ENCODE measurements at places on chromosomes 1 and 21. TPM values are rescaled to one million over a fixed set of nuclear protein-coding genes. Genes with fewer than 3 reads are reported as not detected.

Gene PLEKHM2
- total RNA-seq = 94.6 TPM

Gene CFHR4
- total RNA-seq = not detected

Gene AMY1B
- not detected for total RNA-seq

Gene TSPAN1
- total RNA-seq = 0.26 TPM

Gene ITSN1
- total RNA-seq = 25.4 TPM

Gene OR2T2
- not detected for total RNA-seq

Gene HORMAD1
- under 0.01 TPM for total RNA-seq

Gene SETDB1
- 30.7 TPM for total RNA-seq

Gene PDZK1IP1
- not detected for total RNA-seq

Gene CD1B
- total RNA-seq = not detected

Gene NUAK2
- total RNA-seq = 1.0 TPM

Gene LRP8
- 8.4 TPM for total RNA-seq

Gene ILDR2
- under 0.01 TPM for total RNA-seq

Gene OR4F29
- total RNA-seq = 0.17 TPM

Gene CHD5
- total RNA-seq = under 0.01 TPM

Gene TMEM82
- total RNA-seq = not detected

Gene TDRD5
- not detected for total RNA-seq

Gene B4GALT3
- 13.4 TPM for total RNA-seq

Gene PTCH2
- 0.50 TPM for total RNA-seq

Gene RGS16
- total RNA-seq = 0.33 TPM

Gene HES3
- not detected for total RNA-seq

Gene ICOSLG
- under 0.01 TPM for total RNA-seq

Gene PRKCZ
- 2.0 TPM for total RNA-seq

Gene FCN3
- total RNA-seq = not detected

Gene GMEB1
- total RNA-seq = 6.2 TPM

Gene KCNJ9
- total RNA-seq = under 0.01 TPM

Gene STRIP1
- total RNA-seq = 41.9 TPM

Gene MMP23B
- 4.6 TPM for total RNA-seq

Gene UTS2
- not detected for total RNA-seq

Gene HECTD3
- total RNA-seq = 20.3 TPM

Gene FOXD2
- 0.83 TPM for total RNA-seq

Gene CDKN2C
- 19.8 TPM for total RNA-seq

Gene S100A10
- total RNA-seq = 141 TPM

Gene LRRC71
- not detected for total RNA-seq

Gene CD1D
- total RNA-seq = 0.66 TPM

Gene SDF4
- total RNA-seq = 127 TPM

Gene FAM110D
- total RNA-seq = not detected

All from fibroblast of lung (primary cell).